Activated CD4-positive, alpha-beta T cell treated with anti-CD3 and anti-CD28 coated beads, Interleukin-2, amount 50 U/mL, for 48 hours (primary cell): ENCODE measurements at places on chromosomes 6 and 20.

DNA sequence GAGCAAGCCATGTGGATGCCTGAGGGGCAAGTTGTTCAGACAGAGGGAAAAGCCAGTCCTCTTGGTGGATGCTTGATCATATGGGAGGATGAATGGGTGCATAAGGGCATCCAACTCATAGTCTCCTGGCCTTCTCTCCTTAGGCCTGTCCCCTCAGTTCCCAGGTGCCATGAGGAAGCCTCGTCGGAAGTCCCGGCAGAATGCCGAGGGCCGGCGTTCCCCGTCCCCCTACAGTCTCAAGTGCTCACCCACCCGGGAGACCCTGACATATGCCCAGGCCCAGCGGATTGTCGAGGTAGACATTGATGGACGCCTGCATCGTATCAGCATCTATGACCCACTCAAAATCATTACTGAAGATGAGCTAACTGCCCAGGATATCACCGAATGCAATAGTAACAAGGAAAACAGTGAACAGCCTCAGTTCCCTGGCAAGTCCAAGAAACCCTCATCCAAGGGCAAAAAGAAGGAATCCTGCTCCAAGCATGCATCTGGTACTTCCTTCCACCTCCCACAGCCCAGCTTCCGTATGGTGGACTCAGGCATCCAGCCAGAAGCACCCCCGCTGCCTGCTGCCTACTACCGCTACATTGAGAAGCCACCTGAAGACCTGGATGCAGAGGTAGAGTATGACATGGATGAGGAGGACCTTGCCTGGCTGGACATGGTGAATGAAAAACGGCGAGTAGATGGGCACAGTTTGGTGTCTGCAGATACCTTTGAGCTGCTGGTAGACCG lies 3.8 kb downstream of the BRPF3 start:
- DNase-seq, result no peak

- DNase-seq, result no peak
Measured at GRCh38 chr20:4633780-4634179, 87.9 kb upstream of the PRND start.

- DNase-seq, result no peak
Measured at GRCh38 chr6:137894779-137895385, 27.8 kb downstream of the TNFAIP3 start.

DNA sequence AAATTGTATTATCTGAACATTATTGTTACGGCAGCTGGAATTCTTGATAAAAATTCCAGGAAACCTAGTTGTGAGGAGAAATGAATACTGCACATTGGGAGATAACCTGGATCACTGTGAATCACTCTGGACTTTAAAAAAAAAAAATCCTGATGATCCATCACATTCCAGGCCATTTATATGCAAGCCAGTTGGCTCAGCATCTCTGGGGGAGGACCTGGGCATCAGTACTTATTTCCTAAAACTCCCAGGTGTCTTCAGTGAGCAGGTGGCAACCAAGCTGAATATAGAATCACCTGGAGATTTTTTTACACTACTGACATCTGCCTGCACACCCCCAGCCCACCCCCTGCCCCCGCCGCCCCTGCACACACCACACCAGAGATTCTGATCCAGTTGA lies 39.1 kb upstream of the SIRT5 start:
- DNase-seq, result no peak

DNA sequence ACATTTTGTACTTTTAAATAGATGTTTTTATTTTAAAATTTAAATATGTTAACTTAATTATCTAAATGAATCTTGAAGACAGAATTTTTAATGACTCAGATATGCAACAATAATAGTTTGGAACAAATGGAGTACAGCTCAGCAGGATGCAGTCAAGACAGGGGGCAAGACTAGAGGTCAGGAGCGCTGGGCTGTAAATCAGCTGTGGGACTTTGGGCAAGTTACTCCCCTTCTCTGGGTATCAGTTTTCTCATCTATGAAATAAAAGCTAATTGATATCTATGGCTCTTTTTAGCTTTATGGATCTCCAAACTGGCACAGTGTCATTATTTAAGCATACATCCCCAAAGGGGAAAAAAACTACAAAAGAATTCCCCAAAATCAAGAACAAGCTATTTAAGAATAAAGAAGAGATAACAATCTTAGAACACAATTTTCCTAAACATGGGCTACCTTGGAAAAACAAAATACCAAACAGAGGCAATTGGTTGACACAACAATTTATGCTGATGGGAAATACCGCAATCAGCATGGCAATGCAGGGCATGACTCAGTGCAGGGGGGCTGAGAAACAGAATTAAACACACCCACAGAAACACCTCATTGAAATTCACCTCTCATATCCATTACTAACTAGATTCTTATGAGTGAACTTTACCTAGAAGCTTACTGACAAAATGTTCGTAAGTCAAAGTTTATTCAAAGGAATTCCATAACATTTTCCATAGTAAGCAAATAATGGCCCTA lies 188.2 kb downstream of the SIM1 start:
- DNase-seq, result no peak

- no peak for DNase-seq
Measured at GRCh38 chr6:52617087-52617486, 40.2 kb upstream of the TRAM2 start.

- no peak for DNase-seq
Measured at GRCh38 chr6:7646394-7646793, 56.4 kb downstream of the SNRNP48 start.

GRCh38 chr6:89985751-89986493 lies 91.7 kb downstream of the GJA10 start:
- no peak for DNase-seq

- no peak for DNase-seq
Measured at GRCh38 chr20:57663681-57664451, 43.6 kb upstream of the ZBP1 start.

DNA sequence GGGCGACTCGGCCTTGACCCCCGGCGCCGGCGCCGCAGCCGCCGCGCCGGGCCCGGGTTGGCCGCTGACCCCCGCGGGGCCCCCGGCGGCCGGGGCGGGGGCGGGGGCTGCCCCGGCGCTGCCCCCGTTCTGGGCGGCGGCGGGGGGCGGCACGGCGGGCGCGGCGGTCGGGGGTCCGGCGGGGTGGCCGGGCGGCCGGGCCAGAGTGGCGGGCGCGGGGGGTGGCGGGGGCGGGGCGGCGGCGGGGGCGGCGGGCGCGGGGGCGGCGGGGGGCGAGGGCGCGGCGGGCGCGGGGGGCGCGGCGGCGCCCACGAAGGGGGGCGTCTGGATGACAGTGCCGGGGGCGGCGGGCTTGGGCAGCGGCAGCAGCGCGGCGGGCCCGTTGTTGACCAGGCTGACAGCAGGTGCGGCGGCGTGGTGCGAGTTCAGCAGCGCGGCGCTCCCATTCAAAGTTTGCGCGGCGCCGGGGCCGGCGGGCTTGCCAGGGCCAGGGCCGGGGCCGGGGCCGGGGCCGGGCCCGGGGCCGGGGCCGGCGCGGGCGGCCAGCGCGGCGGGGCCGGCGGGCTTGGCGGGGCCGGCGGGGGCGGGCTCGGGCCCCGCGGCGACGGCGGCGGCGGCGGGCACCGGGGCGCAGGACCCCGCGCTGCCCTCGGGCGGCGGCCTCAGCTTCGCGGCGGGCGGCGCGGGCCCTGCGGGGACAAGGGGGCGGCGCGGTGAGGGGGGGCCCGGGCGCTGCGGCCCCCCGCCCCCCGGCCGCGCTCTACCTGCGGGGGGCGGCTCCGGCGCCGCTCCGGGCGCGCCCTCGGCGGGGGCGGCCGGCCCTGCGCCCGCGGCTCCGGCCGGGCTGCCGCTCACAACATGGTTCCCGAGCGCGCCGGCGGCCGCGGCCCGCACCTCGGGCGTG lies 659 bp downstream of the TAF4 start:
- peak; percentile 14 for DNase-seq

DNA sequence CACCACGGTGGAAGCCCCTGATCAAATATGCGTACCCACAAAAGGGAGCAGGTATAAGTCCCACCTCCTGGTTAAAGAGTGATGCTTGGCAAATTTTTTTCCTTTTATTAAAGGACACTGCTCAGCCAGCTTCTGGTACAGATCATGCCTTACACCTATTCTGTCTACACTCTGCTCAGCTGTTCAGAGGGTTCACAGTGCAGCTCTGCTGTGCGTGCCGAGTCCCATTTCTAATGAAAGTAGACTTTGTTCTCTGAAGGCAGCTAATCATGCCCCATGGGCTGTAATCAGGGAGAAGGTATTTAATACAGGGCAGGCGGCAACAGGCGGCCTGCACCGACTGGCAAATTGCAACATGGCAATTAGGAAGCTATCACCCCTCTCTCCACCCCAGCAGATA lies 16.3 kb downstream of the LRRC73 start:
- DNase-seq, result no peak

- no peak for DNase-seq
Measured at GRCh38 chr6:124522335-124522734, 439.9 kb upstream of the RNF217 start.

DNA sequence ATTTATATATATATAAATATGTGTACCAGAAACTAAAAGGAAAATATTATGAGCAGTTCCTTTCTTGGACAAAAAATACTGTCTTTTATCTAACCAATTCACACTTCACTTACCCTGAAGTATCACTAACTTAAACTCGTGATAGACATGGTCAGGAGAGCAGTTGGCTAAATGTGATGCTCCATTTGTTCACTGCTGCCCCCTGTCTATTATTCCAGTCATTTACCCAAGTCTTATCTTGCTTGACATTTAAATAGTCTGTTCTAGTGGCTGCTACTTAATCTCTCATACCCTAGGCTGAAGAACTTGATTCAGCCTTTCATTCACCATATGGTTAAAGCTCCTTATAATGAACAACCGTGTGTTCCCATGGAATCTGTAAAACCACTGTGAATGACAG lies 789.6 kb upstream of the EYS start:
- DNase-seq, result no peak

DNA sequence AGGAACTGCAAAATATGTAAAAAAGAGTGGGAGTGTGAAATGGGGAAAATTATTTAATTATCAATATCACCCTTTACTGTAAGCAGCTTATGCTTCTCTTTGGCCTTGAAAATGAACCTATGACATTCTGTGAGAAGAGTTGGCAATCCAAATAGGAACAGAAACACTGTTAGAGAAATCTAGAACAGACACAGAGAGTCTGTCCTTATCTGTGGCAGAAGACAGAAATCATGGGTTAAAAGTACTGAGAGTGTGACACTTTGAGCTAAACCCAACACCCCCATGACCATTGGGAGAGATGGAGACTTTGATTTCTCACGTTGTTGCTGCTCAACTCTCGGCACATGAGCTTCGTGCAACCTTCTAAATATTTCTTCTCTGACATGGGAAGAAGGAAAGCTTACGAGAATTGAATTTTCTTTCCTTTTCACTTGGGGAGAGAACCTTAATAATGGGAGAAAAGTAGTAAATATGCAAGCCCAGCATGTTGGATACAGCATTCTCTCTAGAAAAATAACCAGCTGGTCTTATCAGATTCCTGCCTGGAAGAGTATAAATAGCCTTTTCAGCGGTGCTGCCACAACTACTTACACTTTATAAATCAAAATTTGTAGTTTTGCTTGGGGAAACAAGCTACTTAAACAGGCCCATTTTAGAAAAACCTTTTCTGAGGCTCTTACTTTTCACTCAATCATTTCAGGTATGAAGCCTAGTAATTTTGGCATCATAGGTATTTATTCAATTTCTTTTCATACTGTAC lies 49.4 kb upstream of the NOX3 start:
- DNase-seq, result no peak

DNA sequence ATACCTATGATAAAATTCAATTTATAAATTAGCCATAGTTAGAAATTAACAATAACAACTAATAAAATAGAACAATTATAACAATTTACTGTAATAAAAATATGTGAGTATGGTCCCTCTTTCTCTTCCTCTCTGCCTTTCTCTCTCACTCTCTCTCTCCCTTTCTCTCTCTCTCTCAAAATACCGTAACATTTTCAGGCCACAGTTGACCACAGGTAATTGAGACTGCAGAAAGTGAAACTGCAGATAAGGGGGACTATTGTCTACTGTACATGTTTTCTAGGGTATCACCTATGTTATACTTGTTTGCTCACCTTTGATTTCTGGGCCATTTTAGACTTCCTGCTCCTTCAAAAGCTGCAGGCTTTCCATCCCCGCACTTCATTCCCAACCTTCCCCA lies 46.8 kb downstream of the LY86 start:
- DNase-seq, result no peak

GRCh38 chr6:15793288-15793687 lies 130.5 kb upstream of the DTNBP1 start:
- DNase-seq, result no peak

DNA sequence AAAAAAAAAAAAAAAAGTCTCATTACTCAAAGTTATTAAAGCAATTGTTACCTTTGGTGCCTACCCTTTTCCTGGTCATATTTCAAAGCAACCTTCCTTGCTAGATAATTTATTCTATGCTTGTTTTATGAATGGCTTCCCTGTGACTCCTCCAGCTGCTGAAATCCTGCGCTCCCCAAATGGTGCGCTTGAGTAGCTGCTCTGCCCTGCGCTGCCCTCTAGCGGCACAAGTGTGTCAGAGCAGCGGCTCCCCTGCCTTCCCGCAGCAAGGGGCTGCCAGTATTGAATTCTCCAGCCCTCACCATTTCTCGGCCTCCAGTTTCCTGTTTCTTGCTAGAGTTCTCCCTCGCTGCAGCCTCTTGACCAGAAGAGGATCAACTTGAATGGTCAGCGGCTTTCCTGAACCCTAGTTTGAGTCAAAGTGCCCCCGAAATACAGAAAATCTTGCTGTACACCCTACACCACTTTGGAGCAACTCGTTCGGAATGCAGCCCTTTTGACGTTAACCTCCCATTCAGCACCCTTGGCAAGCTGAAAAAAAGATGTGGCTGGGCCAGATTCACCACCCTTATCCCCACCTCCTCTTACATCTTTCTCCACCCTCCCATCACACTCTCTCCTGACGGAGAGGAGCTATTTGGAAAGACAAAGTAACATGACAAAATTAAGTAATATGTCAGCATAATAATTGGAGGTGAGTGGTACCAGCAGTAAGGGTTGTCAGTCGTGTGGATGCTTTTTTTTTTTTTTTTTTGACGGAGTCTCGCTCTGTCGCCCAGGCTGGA lies 60.4 kb upstream of the KLHL31 start:
- DNase-seq, result peak; percentile 80

GRCh38 chr6:99821164-99821563 lies 172.9 kb downstream of the MCHR2 start:
- DNase-seq, result no peak
